ENCODE measurements at places on chromosomes 12 and 14.

GRCh38 chr14:85428926-85429325, 101.0 kb upstream of the FLRT2 start:
- DNase-seq = no peak

DNA sequence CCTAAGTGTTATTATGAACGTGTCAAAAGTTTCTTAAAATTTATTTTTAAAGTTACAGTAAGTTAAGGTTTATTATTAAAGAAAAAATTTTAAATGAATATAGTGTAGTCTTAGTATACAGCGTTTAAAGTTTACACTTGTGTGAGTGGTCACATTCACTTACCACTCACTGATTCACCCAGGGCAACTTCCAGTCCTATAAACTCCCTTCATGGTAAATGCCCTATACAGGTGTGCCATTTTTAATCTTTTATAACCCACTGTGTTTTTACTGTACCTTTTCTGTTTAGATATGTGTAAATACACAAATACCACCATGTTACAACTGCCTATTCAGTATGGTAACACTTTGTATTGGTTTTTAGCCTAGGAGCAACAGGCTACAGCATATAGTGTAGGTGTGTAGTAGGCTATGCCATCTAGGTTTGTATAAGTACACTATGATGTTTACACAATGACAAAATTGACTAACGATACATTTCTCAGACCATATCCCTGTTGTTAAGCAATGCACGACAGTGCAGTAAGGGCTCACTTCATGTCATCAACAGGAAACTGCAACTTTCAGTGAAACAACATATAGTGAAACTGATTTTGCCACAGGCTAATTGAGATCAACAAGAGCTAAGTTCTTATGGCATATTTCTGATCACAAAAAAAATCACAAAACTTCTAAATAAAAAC, 112.0 kb upstream of the TMCC3 start:
- DNase-seq = no peak

DNA sequence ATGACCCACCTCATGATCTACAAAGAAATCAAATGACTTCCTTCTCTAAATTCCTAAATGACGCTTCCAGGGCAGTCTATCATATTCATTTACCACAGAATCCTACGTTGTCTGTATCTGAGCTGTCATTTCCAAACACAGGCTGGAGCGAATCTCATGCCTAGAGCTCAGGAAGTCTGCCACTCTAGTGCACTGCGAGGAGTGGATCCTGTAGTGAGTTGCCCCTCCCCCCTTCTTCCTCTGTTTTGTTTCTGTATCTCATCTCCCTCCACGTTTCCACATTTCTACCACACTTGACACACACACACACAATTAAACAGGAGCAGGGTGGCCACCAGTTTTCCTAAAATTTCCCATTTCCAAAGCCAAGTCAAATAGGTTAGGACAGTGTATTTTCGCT, 415.4 kb upstream of the PRICKLE1 start:
- no peak for DNase-seq

GRCh38 chr14:77641534-77642341, 25.3 kb upstream of the SPTLC2 start:
- peak; percentile 74 for DNase-seq

DNA sequence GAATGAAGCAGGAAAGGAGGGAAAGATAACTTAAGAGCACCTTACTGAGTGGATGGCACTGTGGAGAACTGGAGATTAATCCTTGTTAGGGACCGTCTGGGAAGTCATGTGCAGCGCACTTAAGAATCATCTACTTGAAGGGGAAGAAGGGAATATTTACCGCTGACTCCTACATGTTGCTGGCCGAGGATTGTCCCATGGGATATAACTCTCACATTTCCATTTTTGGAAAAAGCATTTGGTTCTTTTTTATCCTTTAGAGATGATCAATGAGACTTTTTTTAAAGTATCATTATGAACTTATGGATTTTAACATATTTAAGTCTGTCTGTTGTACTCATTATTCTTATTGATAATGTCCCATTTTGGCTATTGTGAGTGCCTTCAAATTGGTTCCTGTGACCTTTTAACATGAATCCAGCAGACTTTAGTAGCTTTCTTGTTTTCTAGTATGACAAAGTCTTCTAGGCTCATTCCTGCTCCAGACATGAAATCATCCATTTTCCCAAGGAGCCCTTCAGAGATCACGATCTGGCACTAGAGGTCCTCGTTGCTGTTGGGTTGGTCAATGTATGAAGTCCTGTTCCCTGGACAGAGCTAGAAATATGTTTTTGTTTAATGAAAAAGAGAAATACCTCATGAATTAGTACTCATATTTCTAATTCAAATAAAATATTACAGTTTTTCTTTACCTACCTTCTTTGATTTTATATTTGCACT, 20.2 kb upstream of the FAM234B start:
- peak; percentile 88 for DNase-seq

GRCh38 chr14:51711505-51711904, 59.8 kb downstream of the FRMD6 start:
- peak; percentile 47 for DNase-seq

DNA sequence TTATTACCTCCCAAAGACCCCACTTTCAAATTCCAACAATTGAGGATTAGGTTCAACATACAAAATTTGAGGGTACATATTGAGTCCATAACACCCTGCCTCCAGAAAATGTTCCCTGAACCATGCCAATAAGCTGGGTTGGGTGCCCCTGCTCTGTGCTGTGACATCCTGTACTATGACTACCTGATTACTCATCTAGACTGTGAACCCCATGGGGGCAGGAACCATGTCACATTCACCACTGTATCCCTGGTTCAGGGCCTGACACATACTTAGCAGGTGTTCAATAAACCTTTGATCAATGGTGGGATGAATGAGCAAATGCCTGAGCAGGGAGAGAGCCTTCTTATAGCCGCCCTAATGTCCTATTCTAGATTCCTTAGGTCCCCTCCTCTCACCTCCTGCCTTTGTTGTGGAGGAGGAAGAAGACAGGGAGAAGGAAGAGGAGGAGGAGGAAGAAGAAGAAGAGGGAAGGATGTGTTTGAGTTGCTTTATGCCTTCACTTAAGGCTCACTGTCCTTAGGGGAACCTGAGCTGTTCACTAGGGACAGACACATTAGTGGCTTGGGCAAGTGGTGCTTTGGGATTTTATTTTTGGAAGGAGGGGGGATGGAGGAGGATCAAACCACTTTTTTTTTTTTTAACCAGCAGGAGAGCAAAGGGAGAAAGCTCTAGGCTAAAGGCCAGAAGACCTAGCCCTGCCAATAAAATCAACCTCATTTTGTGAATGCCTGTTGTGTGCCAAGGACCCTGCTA, 21.3 kb downstream of the GPR68 start:
- peak; percentile 56 for DNase-seq

- DNase-seq = peak; percentile 67
Measured at GRCh38 chr14:29348504-29348903, 579.1 kb downstream of the PRKD1 start.

GRCh38 chr12:54917001-54917488, 62.7 kb downstream of the MUCL1 start:
- DNase-seq = no peak

GRCh38 chr12:118979763-118980406, 1.5 kb upstream of the SRRM4 start:
- DNase-seq = peak; percentile 54

DNA sequence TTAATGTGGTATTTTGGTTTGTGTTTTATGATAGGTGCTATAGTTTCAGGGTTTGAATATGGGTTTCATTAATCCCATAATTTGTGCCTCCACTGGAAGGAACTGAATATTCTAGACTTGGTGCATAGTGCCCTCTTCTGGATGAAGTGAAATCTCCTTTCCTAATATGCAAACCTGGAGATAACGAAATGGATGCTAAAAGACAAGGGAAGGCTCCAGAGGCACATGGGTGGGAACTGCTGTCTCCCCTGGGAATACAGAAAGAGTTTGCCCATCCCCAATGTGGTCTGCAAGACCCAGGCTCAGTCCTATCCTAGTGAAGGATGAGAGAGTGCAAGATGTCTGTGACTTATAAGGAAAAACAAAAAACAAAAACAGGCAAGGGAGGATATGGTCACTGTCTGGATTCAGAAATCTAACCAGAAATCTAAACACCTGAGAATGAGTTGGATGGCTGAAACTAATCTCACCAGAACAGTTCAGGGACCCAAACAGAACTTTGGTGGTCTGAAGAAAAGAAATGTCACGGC, 142.3 kb upstream of the TMPO start:
- DNase-seq = peak; percentile 57

DNA sequence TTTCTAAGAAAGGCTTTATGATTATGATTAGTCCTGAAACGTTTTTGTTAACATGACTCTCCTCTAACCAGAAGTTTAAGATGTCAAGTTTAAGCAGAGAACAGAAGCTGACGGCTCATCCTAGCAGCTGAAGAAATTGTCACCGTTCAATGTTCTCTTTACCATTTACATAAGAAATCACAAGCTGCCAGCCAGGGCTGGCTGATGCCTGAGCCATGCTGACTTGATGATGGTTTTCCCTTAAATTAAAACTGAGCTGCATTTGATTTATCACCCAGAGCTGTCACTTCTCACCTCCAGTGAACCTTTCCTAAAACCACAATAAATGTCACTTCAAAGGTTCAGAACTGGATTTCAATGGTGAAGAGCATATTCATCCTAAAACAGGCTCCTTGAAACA, 153.6 kb downstream of the KTN1 start:
- DNase-seq = no peak

DNA sequence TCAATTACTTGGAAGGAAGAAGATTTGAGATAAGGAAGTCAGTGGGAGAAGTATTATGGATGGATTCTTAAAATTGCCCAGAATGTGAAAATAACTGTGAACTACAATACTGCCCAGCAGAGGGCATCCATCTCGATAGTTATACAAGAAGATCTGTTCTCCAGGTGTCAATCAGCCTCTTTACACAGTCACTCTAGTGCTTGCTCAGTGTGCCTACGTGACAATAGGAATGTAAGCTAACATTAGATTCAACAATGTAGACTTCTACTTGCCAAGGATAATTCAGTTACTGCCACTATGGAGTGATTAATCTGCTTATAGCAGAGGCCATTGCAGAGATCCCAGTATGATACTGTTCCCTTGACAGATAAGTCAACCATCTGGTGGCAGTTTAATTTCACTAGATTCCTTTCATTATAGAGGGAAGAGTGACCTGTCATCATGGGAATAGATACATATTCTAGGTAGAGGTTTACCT, 10.6 kb upstream of the MAP4K5 start:
- DNase-seq = peak; percentile 68
